ENCODE measurements at places on chromosomes 6 and 20.
A peak's percentile ranks its signal among the peaks of the same experiment; 100 is the strongest.

- DNase-seq = no peak
Observed at GRCh38 chr20:63488315-63489251, 10.3 kb downstream of the EEF1A2 start.

GRCh38 chr6:7282097-7282906, 30.7 kb downstream of the SSR1 start:
- no peak for DNase-seq

- no peak for DNase-seq
Observed at GRCh38 chr6:157800420-157801237, 22.4 kb upstream of the SNX9 start.

DNA sequence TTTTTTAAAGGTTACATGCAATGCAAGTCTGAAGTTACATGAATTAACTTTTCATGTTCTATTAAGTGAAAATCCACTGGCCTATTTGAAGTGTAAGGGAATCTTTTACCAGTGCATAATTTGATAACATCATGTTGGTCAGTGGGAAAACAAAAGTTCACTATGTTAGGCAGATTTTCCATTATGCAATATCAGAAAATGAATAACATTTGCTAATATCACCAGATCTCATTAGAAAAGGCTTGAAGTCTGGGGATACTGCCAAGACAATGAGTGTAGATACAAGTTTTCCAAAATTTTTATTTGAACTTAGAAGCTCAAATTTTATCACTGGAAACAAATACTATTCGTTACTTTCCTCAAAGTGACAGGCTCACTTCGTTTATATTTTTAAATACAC, 296.4 kb upstream of the CDH4 start:
- no peak for DNase-seq

DNA sequence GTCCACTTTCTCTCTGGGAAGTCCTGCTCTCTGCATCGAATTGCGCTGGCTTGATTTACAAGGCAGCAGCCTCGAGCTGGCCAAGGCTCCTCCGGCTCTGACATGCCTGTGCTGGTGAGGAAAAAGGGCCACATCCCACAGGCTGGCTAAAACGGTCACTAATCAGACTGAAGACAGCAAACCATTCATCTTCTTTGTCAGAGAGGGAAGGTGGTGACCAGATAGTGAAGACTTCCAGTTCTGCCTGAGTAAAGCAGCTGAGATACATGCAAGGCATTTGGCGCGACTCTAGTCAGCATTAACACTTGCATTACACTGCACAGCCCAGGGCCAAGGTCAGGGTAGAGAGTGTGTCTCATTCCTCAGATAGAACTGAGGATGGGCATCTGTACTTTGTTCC, 203.2 kb upstream of the MAP3K7 start:
- no peak for DNase-seq

- no peak for DNase-seq
Observed at GRCh38 chr6:112827793-112828192, 480.7 kb downstream of the RFPL4B start.

- no peak for DNase-seq
Observed at GRCh38 chr6:36402481-36402880, 15.0 kb upstream of the ETV7 start.

GRCh38 chr6:37285861-37286311, 27.9 kb upstream of the TMEM217 start:
- DNase-seq = no peak

DNA sequence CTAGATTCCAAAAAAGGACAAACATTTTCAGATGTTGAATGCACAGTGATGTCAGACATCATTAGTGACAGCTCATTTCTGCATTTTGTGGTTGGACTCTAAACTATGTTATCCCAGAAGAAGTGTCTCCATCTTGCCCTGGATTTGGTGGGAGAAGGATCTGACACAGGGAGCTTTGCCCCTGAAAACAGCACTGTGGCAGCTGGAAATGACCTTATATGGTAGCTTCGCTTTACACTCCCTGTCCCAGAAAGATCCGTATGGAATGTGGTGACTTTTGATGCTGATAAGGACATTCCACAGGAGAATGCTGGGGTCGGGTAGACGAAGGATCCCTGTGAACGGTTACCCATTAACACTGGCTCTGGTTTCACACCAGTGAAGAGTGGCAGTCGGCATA, 87.2 kb upstream of the EDN1 start:
- no peak for DNase-seq

- DNase-seq = no peak
Observed at GRCh38 chr20:39954621-39955020, 734.4 kb downstream of the MAFB start.

- DNase-seq = no peak
Observed at GRCh38 chr20:11429889-11430519, 487.7 kb upstream of the BTBD3 start.

- DNase-seq = no peak
Observed at GRCh38 chr20:15895126-15895525, 678.1 kb downstream of the KIF16B start.

GRCh38 chr20:62132421-62132820, 10.1 kb downstream of the LSM14B start:
- DNase-seq = no peak

GRCh38 chr6:92791403-92791802, 628.0 kb downstream of the EPHA7 start:
- no peak for DNase-seq

DNA sequence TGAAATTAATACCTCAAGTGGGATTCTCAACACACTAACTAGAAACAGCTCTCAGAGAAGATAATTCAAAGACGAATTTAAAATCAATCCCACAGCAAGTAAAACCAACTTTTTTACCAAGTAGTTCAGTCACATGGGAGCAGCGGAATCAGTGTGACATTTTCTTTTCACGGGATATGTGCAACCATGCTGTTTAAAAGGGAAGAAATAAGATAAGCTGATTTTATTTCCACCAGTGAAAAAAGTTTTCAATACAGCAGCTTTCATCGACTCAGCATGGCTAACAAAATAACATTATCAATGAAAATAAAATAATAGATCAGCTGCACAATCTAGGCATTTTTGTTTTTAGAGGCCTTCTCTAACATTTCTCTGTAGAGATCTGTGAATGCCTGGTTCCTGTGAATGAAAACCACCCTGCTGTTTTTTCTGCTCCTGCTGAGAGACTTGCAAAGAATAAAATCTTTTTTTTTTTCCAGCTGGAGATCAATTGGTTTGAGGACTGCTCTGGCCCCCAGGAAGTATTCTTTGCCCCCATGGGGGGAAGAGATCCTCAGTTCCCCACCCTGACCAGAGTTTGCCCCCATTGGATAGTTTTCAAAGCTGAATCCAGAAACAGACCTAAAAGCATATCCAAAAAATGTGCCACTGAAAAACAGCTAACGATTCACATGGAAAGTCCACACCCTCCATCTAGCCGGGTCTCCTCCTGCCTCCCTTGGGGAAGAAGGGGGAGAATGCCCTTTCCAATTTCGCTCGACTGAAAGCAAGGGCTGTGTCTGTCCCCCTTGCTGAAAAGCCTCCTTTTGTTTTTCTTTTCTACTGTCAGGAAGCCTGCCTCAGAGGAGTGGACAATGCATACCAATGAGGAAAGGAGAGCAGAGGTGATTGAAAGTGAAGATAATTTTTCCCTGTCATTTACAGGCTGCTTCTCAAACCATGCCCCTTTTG, 317.6 kb downstream of the PRKN start:
- no peak for DNase-seq

- no peak for DNase-seq
Observed at GRCh38 chr6:12592634-12593033, 123.9 kb upstream of the PHACTR1 start.

DNA sequence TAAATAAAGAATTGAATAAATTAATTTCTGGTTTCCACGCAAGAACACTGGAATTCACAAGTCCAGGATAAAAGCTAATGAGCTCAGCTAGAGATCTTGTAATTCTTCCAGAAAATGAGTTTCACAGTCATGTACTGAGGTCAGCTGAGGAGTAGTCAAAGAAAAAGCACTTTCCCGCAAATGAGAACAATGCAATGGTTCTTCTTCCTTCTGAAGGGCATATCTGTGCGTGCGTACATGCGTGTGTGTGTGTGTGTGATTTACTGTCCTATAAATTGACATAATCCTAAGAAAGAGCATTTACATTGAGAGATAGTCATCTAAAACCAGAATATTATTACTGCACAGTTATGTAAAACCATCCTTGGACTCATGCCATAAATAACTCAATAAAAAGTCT, 968.9 kb upstream of the EYS start:
- no peak for DNase-seq

DNA sequence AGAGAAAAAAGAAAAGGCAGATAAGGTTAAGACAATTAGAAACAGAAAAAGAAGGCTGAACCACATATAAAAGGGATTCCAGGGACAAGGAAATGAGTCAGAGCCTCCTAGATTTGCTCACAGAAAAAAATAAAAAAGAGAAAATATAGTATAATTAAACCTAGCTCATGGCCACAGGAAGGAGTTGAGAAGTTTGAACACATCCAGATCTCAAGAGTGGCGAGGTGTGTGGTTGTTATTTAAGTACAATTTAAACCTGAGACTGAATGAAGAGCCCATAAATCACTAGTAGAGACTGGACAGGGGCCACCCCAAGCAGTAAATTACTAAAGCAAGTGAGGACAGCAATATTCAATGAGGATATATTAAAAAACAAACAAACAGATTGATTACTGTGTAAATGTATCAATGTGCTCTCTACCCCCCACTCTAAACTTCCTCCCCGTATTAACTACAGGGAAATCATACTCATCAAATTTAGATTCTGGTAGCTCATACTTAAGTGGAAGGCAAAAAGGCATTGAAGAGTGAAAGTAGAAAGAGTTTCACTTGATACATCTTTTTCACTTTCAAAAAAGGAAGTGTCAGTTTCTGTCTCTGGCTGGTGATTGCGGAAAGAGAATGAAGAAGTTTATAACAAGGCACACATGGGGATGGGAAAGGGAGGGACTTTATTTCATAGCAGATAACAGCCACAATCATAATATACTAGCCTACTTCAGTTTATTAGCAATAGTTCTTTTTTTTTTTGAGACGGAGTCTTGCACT, 49.3 kb upstream of the SCAF8 start:
- no peak for DNase-seq

DNA sequence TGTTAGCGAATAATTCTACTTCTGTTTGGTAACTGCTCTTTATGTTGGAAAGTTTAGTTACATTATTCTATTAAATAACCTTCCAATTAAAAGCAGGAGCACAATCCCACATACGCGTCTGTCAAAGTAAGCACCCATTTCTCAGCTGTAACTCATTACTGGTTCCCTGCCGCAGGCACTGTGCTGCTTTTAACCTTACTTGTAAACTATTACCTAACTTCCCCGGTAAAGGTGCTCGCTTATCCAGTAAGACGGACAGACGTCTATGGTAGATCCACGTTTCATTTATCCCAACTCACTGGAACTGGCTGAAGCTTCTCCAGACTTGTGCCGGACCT, 529 bp upstream of the ENPP4 start:
- no peak for DNase-seq

DNA sequence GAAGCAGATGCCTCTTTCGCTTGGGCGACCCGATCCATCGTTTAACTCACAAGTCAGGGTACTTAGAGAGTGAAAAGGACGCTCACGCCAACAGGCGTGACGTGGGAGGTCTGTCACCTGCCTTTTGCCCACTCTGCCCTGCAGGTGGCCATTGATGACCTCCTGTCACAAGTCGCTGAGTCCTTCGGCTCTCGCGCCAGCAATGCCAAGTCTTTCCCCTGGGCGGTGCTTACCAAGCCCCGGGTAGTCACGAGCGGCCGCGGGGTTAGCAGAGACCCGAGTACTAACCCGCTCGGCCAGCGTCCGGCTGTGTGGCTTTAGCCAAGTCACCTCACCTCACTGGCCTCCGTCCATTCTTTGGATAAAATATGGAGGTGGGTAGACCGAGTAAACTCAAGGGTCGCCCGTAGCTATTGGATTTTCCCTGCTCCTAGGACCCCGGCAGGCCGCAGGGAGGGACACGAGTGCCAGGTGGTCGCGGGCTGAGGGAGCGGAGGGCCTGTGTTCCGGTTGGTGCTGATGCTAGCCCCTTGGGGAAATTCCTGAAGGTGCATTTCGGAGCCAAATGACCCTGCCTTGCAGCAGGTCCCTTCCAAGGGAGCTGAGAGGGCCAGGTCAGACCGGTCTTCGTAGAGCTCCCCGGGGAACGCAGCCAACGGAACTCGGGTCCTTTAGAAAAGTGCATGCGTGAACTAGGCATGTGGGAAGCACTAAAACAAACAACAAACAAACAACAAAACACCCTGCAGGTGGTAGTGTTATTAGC, 668 bp downstream of the PKIB start:
- DNase-seq = peak; percentile 61

- peak; percentile 91 for DNase-seq
Observed at GRCh38 chr6:26322645-26323482, 42.1 kb upstream of the BTN3A2 start.

GRCh38 chr6:17086469-17086868, 15.4 kb upstream of the STMND1 start:
- DNase-seq = peak; percentile 36

DNA sequence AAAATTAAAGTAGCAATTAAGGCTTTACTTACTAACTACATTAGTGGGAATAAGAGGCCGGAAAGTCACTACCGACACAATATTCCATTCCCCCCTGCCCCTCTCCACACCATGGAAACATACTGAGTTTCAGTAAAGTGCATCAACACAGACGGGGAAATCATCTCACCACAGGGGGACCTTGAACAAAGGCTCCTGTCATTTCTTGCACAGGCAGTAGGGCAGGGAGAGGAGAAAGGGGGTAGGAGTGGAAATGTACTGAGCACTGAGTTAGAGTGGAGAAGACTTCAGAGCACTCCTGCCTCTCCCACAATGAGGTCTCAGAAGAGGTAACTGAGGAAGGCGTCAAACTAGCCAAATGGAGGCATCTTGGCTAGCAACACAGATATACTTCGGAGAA, 1426.9 kb upstream of the EYS start:
- no peak for DNase-seq

DNA sequence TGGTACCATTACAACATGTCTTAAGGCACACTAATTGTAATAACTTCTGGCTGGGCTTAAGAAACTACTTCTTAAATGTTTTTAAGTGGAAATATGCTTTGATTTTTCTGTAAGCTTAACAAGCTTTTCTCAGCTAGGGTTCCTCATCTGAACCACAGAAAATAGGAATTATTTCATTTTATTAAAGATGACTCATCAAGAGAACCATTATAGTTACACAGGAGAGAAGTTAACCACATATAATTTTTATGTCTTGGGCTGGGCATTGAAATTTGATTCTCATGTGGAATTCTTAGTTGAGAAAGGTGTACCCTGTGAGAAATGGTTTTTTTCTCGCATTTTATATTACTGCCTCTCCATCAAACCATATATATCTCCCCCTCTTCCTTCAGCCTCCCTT, 75.1 kb downstream of the QKI start:
- DNase-seq = no peak

GRCh38 chr6:11921751-11922150, 90.4 kb upstream of the HIVEP1 start:
- no peak for DNase-seq

- DNase-seq = no peak
Observed at GRCh38 chr20:16527438-16527837, 45.8 kb downstream of the KIF16B start.

- no peak for DNase-seq
Observed at GRCh38 chr6:113184291-113184690, 672.9 kb upstream of the MARCKS start.

GRCh38 chr6:87391334-87391733, 16.4 kb upstream of the CFAP206 start:
- DNase-seq = peak; percentile 26

- no peak for DNase-seq
Observed at GRCh38 chr6:109762769-109763441, 71.8 kb downstream of the FIG4 start.

- DNase-seq = no peak
Observed at GRCh38 chr20:33053291-33054106, at the start of gene BPIFB3. Gene BPIFB3 (plus strand): TSS chr20:33053903. CDS start chr20:33055436, 1,533 bp downstream.

- no peak for DNase-seq
Observed at GRCh38 chr6:126064257-126064747, 78.0 kb downstream of the TRMT11 start.
